ENCODE measurements at places on chromosomes 7 and 10. TPM values are rescaled to one million over a fixed set of nuclear protein-coding genes. Genes with fewer than 3 reads are reported as not detected.

GRCh38 chr10:52106899-52107298 lies 207.2 kb upstream of the DKK1 start:
- H3K27me3 ChIP-seq: no peaks in the 10 kb centered on the region
- H3K4me1 ChIP-seq: no peaks in the 10 kb centered on the region
- no peak overlapping the region for H3K27ac ChIP-seq

GRCh38 chr10:132096223-132096622 lies 30.5 kb downstream of the JAKMIP3 start:
- no peak for DNase-seq
- no peak overlapping the region for H3K27ac ChIP-seq
- no peaks in the 10 kb centered on the region for H3K27me3 ChIP-seq
- no peaks in the 10 kb centered on the region for H3K4me1 ChIP-seq

The NEUROD6 gene
- total RNA-seq: not detected

DNA sequence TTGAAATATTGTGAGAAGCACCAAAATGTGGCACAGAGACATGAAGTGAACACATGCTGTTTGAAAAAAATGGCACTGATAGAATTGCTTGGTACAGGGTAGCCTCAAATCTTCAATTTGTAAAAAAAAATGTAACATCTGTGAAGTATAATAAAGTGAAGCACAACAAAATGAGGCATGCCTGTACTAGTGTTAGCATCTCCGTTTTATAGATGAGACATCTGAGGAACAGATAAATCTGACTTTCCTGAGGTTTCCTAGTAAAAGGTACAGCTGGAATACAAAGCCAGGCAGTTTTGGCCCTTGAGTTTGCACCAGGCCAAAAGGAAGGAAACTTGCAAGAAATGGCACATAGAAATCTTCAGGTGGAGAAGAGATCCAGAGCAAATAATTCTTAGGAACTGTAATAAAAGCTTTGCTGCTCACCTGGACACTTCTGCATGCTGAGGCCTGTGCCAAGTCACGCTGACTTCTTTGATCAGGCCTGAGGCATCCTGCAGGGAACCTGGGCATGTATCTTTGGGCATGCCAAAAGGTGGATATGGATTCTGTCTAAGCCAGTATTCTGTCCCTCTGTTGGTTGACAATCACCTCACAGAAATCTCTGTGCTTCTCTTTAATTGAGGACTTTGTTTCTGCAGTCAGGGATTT lies 251.5 kb upstream of the PLPP4 start:
- H3K4me1 ChIP-seq: no peaks in the 10 kb centered on the region
- no peaks in the 10 kb centered on the region for H3K36me3 ChIP-seq
- H3K4me3 ChIP-seq: no peak overlapping the region
- H3K27ac ChIP-seq: no peak overlapping the region
- no peaks in the 10 kb centered on the region for H3K27me3 ChIP-seq
- DNase-seq: no peak

DNA sequence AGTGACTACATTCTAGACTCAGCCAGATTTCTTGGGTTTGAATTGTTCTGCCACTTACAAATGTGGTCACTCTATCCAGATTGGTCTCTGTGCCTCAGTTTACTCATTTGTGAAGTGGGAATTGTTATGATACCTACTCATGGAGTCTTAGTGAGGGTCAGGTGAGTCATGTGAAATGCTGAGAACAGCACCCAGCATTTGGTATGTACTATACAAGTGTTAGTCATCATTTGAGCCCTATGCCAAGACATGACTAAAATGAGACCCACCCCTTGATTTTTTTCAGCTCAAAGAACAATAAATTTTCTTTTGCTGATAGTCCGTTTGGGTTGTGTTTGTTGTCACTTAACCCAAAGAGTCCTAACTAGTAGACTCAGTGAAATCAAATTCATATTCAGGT lies 92.8 kb downstream of the CHN2 start:
- no peak overlapping the region for H3K4me3 ChIP-seq
- no peaks in the 10 kb centered on the region for H3K4me1 ChIP-seq
- H3K27ac ChIP-seq: no peak overlapping the region
- no peak for DNase-seq
- H3K27me3 ChIP-seq: no peaks in the 10 kb centered on the region

GRCh38 chr10:124588736-124589490 lies 127.3 kb downstream of the LHPP start:
- H3K27me3 ChIP-seq: no peaks in the 10 kb centered on the region
- peak overlapping the region; percentile 64 for H3K27ac ChIP-seq
- peaks cover 3% of the 10 kb centered on the region for H3K4me1 ChIP-seq
- no peaks in the 10 kb centered on the region for H3K36me3 ChIP-seq
- DNase-seq: peak; percentile 67

DNA sequence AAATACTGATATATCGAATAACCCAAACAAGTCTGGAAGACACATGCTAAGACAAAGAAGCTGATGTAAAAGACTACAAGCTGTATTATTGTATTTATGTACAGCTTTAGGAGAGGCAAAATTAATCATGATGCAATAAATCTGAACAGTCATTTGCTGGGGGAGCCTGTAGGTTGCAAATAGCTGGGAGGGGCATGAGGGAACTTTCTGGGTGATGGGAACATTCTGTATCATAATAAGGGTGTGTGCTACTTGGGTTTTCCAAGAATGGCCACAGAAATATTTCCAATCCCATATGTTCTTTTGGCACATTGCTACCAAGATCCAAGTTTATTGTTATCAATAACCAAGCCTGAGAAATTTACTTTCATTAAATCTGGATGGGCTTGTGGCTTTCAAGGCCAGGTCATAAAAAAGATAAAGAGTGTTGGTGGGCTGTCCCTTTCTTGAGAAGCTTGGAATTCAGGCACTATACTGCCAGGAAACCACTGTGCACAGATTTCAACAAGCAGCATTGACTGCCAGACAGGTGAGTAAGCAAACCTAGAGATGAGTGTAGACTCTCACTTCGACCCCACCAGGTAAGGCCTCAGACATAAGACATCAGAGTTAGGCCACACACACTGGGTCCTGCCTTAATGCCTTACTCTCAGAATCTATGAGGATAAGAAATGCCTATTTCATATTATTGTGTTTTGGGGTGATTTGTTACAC lies 629.7 kb upstream of the FZD8 start:
- H3K4me1 ChIP-seq: no peaks in the 10 kb centered on the region
- H3K27me3 ChIP-seq: no peaks in the 10 kb centered on the region
- H3K36me3 ChIP-seq: no peaks in the 10 kb centered on the region
- DNase-seq: no peak
- no peak overlapping the region for H3K4me3 ChIP-seq
- no peak overlapping the region for H3K27ac ChIP-seq

The MTPN gene
- 91.2 TPM for total RNA-seq

DNA sequence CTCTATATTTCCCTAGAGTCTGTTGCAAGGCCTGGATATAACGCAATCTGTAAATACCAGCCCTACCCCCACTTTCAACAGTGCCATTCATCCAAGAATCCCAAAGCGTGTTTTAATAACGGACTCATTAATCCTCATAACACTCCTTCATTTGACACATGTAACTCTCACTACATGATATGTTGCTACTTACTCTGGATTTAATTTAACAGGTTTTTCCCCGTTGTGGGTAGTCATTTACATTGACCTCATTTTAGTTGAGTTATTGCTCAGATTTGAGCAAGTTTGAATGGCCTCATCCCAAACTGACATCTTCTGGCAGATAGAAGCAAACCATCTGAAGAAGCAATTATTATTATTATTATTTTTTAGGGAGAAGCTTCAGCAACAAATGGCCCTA lies 125.4 kb upstream of the NPVF start:
- no peaks in the 10 kb centered on the region for H3K27me3 ChIP-seq
- no peak for DNase-seq
- H3K4me1 ChIP-seq: no peaks in the 10 kb centered on the region
- H3K4me3 ChIP-seq: no peak overlapping the region
- H3K36me3 ChIP-seq: no peaks in the 10 kb centered on the region
- no peak overlapping the region for H3K27ac ChIP-seq

- H3K4me3 ChIP-seq: no peak overlapping the region
- no peaks in the 10 kb centered on the region for H3K4me1 ChIP-seq
- no peaks in the 10 kb centered on the region for H3K36me3 ChIP-seq
Observed at GRCh38 chr10:15540727-15541126, 169.6 kb upstream of the FAM171A1 start.

Measured in uterus (tissue), 4 donors.